Naive thymus-derived CD4-positive, alpha-beta T cell (primary cell): ENCODE measurements at places on chromosomes 1 and 21. TPM values are rescaled to one million over a fixed set of nuclear protein-coding genes. Genes with fewer than 3 reads are reported as not detected.
A peak's percentile ranks its signal among the peaks of the same experiment; 100 is the strongest.

- peak overlapping the region; percentile 28 for H3K27ac ChIP-seq
- peaks cover 9% of the 10 kb centered on the region for H3K27me3 ChIP-seq
- DNase-seq = no peak
- no peak overlapping the region for H3K4me3 ChIP-seq
- no peaks in the 10 kb centered on the region for H3K36me3 ChIP-seq
These were observed 8.1 kb downstream of the C1orf116 start for GRCh38 chr1:207024202-207025145.

- no peaks in the 10 kb centered on the region for H3K4me1 ChIP-seq
- no peaks in the 10 kb centered on the region for H3K27me3 ChIP-seq
- H3K27ac ChIP-seq = no peak overlapping the region
- H3K4me3 ChIP-seq = no peak overlapping the region
These were observed 722 bp downstream of the LHX8 start for GRCh38 chr1:75134647-75135572.

- H3K27me3 ChIP-seq = no peaks in the 10 kb centered on the region
- no peak overlapping the region for H3K4me3 ChIP-seq
- peak overlapping the region; percentile 7 for H3K27ac ChIP-seq
- peaks cover 11% of the 10 kb centered on the region for H3K4me1 ChIP-seq
These were observed 20.6 kb upstream of the PTTG1IP start for GRCh38 chr21:44893948-44894656.

DNA sequence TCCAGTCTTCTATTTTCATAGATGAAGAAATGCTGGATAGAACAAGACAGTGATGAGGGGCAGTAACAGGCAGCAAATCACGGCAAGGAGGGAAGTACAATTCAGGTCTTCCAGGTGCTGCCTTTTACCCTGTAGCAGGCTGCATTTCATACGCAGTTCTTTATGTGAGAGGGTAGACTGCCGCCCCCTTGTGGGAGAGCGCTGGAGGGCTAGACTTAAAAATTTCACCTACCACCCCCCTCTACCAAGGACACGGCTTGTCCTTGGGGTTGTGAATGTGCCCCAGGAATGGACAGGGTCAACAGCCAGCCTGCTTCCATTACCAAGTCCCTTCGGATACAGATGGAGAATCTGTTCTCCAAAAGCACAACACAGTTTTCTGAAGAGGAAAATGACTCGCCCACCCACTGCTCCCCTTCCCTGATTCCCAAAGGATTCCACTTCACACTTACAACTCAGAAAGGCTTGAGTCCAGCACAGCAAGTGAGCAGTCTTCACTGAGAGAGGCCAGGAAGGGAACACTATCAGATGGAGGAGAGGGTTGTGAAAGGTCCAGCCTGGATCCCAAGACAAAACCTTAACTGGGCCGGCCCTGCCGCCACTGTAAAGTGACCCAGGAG is 7.4 kb downstream of the WDR77 start:
- peaks cover 4% of the 10 kb centered on the region for H3K4me1 ChIP-seq
- peak overlapping the region; percentile 47 for H3K27ac ChIP-seq
- no peak overlapping the region for H3K4me3 ChIP-seq
- H3K27me3 ChIP-seq = no peaks in the 10 kb centered on the region
- peaks cover 4% of the 10 kb centered on the region for H3K36me3 ChIP-seq

- no peak overlapping the region for H3K27ac ChIP-seq
- DNase-seq = no peak
- H3K4me3 ChIP-seq = no peak overlapping the region
- no peaks in the 10 kb centered on the region for H3K36me3 ChIP-seq
- no peaks in the 10 kb centered on the region for H3K27me3 ChIP-seq
These were observed 83.0 kb downstream of the RYR2 start for GRCh38 chr1:237124856-237125462.

Gene ATP1A4
- total RNA-seq = 0.71 TPM

GRCh38 chr1:226584164-226584563 is 35.6 kb downstream of the STUM start:
- no peaks in the 10 kb centered on the region for H3K36me3 ChIP-seq
- H3K4me1 ChIP-seq = no peaks in the 10 kb centered on the region
- no peak overlapping the region for H3K27ac ChIP-seq
- no peaks in the 10 kb centered on the region for H3K27me3 ChIP-seq
- DNase-seq = no peak
